ENCODE measurements at places on chromosomes 6 and 20. TPM values are rescaled to one million over a fixed set of nuclear protein-coding genes. Genes with fewer than 3 reads are reported as not detected.

CD24 gene
- 6.4 TPM for total RNA-seq

ZNF184 gene
- 4.6 TPM for total RNA-seq

GJA10 gene
- total RNA-seq: not detected

NRSN1 gene
- total RNA-seq: not detected
